ENCODE measurements at places on chromosomes 12 and 14.

- no peak for DNase-seq
Observed at GRCh38 chr12:124094188-124094587, 121.2 kb downstream of the ZNF664 start.

DNA sequence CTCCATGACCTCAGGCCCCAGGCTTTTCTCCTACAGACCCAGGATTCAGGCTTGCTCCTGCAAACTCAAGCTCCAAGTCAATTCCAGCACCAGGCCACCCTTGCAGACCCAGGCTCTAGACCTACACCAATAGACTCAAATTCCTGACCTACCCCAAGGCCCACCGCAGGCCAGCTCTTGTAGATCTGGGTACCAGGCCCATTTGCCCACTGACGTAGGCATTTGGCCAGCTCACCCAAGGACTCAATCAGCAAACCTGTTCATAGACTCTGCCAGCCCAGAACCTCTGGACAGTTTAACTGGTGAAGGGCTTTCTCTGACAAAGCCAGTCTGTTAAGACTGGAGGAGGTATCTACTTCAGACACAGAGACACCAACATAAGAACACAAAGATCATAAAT lies 52.3 kb downstream of the SPTSSA start:
- no peak for DNase-seq

DNA sequence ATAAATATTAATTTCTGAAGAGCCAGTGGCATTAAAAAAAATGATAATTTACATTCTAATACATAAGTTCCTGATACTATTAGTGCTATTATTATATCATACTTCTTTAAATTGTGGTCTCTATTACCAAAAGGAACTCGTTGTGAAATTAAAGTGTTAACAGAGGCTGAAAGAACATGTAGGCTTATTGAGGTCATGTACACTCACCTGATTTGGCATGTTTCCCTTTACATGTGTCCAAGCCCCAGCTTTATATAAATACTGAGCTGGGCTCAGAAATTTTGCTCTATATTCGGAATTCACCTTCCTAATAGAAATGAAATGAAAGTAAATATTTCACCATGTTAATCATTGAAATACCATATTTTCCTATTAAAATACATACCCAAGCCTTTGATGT lies 11.0 kb downstream of the MDM1 start:
- no peak for DNase-seq

- DNase-seq = no peak
Observed at GRCh38 chr12:94244165-94245133, 96.1 kb downstream of the PLXNC1 start.

- no peak for DNase-seq
Observed at GRCh38 chr12:31618228-31619025, 27.5 kb upstream of the DENND5B start.
